ENCODE measurements at places on chromosomes 1 and 21. TPM values are rescaled to one million over a fixed set of nuclear protein-coding genes. Genes with fewer than 3 reads are reported as not detected.

DNA sequence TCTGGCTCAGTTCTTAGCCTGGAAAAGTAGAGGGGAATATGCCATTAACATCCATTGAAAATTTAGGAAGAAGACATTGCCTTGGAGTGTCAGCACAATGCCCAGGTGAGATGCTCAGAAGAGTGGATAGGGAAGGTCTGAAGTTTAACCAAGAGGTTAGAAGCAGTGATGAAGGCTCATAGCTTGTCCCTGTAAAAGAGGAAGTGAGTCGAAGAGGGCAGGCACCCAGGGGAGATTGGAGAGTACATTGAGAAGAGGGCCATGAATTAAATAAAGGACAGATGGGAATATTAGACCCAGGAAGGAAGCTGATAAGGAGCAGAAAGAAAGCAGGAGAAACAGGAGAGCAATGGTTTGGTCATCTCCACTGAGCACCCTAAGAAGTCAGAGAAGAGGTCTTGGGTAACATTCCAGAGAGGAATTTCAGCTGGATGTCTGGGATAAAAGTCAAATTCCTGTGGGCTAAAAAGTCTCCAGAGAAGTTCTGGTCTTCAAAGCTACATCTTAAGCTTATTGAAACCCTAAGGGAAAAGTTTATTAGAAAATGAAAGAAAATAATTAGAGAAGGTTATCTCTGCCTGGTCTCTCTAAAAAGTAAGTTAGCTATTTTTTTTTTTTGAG, 17.3 kb downstream of the C8B start:
- DNase-seq: no peak

DNA sequence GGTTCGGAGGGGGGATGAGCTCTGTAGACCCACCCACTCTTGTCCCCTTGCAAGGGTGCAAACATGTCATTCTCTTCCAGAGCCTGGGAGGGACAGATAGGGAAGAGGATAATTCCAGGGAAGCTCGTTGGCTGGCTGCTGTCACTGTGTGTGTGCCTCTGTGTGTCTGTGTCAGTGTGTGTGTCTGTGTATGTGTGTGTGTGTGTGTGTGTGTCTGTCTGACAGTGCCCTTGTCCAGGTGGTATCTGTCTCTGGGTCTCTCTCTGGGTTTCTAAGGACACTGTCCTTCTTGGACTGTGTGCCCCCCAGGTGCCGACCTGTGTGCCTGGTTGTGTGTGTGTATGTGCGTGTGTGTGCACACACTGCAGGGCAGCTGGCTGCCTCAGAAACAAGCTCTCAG, 90.5 kb downstream of the ACTL8 start:
- DNase-seq: no peak

GRCh38 chr1:199335496-199335895, 692.0 kb upstream of the NR5A2 start:
- no peak for DNase-seq

DNA sequence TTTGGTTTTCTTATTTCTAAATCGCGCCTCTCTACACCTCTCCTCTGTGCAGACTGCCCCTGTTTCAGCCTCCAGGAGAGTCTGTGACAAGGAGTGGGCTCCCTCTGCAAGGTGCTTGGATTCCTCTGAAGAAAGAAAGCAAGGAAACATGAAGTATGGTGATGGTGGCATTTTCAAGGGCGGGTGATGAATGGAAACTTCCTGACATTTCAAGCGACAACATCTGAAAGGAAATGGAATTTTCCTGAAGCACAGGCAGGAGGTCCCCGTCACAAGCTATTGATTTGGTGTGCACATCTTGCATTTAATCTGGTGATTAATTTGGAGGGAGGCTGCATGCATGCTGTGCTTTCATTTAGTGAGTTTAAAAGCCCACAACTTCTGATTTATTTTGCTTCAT, 164.6 kb upstream of the FGGY start:
- no peak for DNase-seq

- DNase-seq: no peak
Observed at GRCh38 chr1:15709226-15709625, 25.1 kb downstream of the PLEKHM2 start.

DNA sequence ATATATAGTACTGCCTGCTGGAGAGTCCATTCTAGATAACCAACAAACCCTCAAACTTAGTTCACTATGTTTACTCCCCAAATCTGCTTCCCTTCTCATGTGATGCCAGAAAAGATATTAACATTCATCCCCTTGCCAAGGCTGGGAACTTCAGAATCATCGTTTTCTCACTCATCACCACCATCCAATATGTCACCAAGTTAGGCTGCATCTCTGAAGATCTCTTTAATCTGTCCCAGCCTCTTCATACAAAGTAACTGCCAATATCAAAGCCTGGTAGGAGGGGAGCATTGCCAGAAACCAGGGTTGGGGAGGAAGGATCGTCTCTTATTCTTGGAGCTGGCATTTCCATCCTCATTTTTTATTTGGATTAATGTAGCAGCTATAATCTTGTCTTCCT, 71.6 kb downstream of the XCL2 start:
- no peak for DNase-seq

GRCh38 chr1:164841702-164842465, 282.9 kb downstream of the PBX1 start:
- no peak for DNase-seq

GRCh38 chr1:180267211-180267561, 37.1 kb downstream of the LHX4 start:
- no peak for DNase-seq

GRCh38 chr1:31880957-31881687, 57.0 kb downstream of the PTP4A2 start:
- DNase-seq: no peak

DNA sequence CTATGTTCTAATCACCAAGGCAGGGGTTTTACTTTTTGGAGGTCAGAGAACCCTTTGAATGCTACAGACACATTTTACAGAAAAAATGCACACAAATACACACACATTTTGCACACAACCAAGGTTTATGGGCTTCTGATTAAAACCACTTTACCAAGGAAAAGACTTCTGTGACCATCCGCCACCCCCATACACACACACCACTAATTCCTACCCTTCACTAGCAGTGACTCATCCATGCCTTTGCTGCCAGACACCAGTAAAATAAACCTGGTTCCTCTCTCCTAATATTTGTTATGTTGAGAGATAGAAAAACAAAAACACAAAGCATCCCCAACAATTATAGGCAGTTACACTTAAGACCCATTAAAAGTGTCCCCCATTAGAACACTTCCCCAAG, 12.9 kb downstream of the PIGM start:
- no peak for DNase-seq

DNA sequence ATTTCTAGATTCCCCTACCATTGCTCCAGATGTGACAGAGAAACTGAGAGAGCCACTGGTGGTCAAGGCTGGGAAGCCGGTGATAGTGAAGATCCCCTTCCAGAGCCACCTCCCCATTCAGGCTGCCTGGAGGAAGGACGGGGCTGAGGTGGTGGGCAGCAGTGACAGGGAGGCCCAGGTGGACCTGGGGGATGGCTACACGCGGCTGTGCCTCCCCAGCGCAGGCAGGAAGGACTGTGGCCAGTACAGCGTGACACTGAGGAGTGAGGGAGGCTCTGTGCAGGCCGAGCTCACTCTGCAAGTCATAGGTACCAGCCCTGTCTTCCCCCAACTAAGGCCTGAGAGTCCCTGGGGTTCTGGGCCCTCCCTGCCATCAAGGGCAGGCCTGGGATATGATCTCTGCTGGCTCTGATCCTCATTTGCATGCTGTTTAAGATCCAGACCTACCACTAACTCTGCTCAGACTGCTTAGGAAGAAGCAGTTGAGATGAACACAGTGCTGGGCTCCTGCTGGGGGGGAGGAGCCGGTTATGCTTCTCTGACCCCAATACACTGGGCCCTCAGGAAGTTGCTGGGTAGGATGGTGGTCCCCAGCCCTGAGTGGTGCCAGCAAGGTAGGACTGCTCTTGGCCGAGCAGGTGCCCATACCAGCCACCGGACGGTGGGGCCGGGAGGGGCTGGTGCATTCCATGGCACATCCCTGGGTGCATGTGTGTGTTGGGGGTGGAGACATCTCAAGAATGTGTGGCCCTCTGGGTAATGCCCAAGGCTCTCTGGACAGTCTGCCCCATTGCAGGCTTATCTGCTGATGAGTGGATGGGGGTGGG, 25.1 kb downstream of the IGFN1 start:
- DNase-seq: no peak

- no peak for DNase-seq
Observed at GRCh38 chr1:63828322-63829044, 54.7 kb downstream of the ROR1 start.

GRCh38 chr1:118991448-118991847, 3.3 kb upstream of the TBX15 start:
- no peak for DNase-seq

DNA sequence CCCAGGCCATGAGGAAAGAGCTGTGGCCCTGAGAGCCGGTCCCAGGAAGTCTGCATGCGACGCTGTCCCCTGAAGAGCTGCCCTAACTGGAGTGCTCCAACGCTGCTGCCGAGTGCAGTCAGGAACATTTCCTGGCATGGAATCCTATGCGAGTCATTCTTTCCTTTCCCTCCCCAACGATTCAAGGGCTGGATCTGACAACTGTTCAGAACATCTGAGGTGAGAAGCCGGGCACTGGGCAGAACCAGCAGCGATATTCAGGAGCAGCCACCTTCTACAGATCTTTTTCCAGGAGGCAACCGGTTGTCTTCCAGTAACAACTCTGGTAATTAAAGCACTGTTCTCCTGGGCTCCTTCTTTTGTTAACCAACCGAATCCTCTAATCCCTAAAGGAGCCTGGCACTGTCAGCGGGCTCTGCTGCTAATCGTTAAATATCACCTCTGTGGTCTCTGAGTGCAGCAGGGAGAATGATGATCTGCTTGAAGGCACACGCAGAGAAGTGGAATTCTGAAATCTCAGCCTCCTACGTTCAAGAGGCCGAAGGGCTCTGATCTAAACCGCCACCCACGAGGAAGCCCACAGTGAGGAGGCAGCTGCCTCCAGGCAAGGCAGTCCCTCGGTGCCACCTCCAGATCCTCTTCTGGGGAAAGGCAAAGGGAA, 55.8 kb downstream of the SLC45A1 start:
- peak; percentile 50 for DNase-seq

GRCh38 chr1:188706742-188707141, 1770.9 kb downstream of the BRINP3 start:
- no peak for DNase-seq

- peak; percentile 46 for DNase-seq
Observed at GRCh38 chr1:32538887-32539583, at the start of gene ZBTB8A. Gene ZBTB8A, plus strand, starts transcription at chr1:32539427. Its CDS starts 53,505 bp downstream, at chr1:32592932.

DNA sequence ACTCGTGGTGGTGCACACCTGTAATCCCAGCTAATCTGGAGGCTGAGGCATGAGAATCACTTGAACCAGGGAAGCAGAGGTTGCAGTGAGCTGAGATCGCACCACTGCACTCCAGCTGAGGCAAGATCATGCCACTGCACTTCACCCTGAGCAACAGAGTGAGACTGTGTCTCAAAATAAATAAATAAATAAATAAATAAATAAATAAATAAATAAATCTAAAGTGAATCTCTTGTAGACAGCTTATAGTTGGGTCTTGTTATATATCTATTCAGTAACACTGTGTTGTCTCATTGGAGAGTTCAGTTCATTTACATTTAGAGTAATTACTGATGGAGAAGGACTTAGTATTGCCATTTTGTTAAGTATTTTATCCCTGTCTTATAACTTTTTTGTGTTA, 258.4 kb downstream of the LRRC40 start:
- no peak for DNase-seq

GRCh38 chr1:66532798-66533783, 862 bp upstream of the SGIP1 start:
- DNase-seq: no peak

- no peak for DNase-seq
Observed at GRCh38 chr1:199685369-199685768, 342.1 kb upstream of the NR5A2 start.

- no peak for DNase-seq
Observed at GRCh38 chr1:94084085-94084484, 36.9 kb downstream of the ABCA4 start.

DNA sequence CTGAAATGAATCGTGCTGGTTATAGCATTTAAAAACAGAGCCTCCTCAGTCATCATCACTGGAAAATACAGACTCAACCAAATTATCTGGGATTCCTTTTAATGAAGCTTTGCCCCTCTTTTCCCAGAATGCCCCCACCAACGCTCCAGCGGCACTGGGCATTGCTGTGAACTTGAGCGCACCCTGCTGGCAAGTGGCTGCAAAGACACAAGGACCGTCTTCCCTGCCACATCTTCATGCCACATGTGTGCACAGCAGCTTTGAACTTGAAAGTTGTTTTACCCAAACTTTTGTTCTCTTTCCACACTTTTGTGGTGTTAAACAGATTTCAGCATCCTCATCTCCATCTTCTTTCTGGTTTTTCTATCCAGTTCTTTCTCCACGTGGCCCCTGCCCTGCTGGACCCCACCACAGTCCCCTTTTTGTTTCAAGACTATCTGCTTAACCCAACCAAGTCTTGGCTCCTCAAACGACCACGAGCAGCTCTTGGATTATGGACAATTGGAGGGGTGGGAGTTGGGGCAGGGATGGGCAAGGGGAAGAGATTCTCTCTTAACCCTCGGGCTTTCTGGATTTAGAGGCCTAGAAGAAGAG, 12.8 kb upstream of the LMX1A start:
- DNase-seq: peak; percentile 63

DNA sequence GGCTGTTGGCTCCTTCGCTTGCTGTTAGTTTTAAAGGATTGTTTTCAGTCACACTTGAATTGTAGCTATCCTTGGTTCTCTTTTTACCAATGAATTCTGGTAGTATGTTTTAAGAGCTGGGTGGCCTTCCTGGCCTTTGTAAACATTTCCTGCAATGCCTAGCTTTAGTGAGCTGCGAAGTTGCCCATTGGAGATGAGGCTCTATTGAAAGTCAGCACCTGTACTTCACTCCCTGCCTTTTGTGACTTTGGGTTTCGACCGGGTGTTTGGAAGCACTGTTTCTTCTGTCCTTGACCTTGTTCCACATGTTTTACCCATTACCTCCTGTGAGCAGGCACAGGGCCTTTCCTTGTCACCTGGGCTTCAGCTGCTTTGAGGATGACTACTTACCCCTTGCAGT, 64.7 kb downstream of the DYRK1A start:
- DNase-seq: no peak

GRCh38 chr1:222243902-222244301, 304.0 kb downstream of the HHIPL2 start:
- DNase-seq: no peak

OR2L8 gene
- total RNA-seq: not detected

TMPRSS15 gene
- total RNA-seq: not detected

ZBTB37 gene
- 4.0 TPM for total RNA-seq

LCE6A gene
- not detected for total RNA-seq

TDRD5 gene
- 0.23 TPM for total RNA-seq

RBM11 gene
- total RNA-seq: 0.61 TPM

VHLL gene
- total RNA-seq: not detected

TRAF3IP3 gene
- total RNA-seq: 5.5 TPM

PODN gene
- 13.8 TPM for total RNA-seq

TENT5C gene
- total RNA-seq: 26.4 TPM

ETV3L gene
- total RNA-seq: not detected

PADI2 gene
- 0.42 TPM for total RNA-seq

LMX1A gene
- not detected for total RNA-seq

PLA2G2F gene
- total RNA-seq: not detected

ACTL8 gene
- total RNA-seq: not detected

FCRL6 gene
- total RNA-seq: not detected

ANXA9 gene
- 12.7 TPM for total RNA-seq

ZNF648 gene
- total RNA-seq: 0.09 TPM

HPCAL4 gene
- 1.7 TPM for total RNA-seq

DBT gene
- 9.8 TPM for total RNA-seq

CHIA gene
- not detected for total RNA-seq

KCNN3 gene
- 0.31 TPM for total RNA-seq

KCNQ4 gene
- 1.5 TPM for total RNA-seq
